ENCODE measurements at places on chromosomes 3 and 15.

DNA sequence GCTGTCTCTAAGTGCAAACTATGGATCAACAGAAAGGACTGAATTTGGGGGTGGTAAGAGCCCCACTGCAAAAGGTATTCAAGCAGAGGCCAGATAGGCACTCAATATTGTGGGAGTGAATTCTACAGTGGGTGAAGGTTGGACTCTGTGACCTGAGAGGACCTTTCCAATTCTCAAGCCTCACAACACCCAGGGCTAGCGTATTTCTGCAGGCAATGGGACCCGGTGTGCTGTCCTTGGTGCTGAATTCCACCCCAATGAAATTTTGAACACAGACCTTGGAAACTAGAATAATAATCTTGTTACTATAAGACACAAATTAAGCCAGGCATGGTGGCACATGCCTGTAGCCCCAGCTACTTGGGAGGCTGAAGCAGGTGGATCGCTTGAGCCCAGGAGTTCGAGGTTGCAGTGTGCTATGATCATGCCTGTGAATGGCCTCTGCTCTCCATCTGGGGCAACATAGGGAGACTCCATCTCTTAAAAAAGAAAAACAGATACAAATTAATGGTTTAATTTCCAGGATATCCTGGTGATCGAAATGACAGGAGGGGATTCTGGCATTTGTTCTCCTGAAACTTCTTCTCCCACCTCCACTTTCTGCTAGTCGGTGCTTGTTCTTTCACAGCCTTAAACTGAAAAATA, 135.4 kb downstream of the RAB11A start:
- no peak for DNase-seq

DNA sequence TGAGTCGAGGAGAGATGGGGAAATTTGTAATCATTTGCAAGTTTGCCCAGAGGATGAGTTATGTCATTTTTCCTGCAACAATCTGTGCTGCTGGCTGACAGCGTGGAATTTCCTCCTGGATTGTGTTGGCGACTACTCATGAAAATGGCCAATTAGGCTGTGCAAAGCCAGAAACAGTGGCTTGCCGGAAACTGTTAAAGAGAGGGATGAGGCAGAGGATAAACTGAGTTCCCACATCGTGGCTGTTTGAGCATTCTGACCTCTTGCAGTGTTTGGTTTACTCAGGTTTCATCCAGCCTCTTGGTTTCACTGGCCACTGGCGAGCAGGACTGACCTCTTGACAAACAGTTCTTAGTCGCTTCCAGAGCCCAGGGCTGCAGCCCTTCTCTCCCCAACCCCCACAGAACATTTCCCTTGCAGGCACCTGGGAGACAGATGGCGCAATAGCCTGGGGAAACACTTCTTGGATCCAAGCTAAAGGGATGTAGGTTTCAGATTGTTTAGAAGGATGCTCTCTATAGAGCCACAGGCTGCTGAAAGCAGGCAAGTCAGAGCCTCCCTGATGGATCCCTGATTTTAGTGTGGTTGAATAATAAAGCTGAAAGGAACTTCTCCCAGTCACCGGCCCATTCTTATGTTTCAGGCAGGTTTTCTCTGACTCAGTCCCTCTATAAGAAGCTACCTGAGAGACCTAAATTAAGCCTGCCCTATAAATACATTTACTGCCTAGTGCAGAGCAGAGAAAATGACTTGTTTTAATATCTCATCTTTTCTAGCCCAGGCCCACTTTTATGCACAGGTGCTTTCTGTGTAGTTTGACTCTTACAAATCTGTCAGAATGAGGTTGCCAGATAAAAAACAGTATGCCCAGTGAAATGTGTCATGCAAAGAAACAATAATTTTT, 92.8 kb upstream of the UBE2E1 start:
- no peak for DNase-seq

- no peak for DNase-seq
Measured at GRCh38 chr3:122942239-122942638, 85.3 kb downstream of the SEMA5B start.

GRCh38 chr15:78242128-78242527, 7.8 kb upstream of the ACSBG1 start:
- DNase-seq, result no peak

DNA sequence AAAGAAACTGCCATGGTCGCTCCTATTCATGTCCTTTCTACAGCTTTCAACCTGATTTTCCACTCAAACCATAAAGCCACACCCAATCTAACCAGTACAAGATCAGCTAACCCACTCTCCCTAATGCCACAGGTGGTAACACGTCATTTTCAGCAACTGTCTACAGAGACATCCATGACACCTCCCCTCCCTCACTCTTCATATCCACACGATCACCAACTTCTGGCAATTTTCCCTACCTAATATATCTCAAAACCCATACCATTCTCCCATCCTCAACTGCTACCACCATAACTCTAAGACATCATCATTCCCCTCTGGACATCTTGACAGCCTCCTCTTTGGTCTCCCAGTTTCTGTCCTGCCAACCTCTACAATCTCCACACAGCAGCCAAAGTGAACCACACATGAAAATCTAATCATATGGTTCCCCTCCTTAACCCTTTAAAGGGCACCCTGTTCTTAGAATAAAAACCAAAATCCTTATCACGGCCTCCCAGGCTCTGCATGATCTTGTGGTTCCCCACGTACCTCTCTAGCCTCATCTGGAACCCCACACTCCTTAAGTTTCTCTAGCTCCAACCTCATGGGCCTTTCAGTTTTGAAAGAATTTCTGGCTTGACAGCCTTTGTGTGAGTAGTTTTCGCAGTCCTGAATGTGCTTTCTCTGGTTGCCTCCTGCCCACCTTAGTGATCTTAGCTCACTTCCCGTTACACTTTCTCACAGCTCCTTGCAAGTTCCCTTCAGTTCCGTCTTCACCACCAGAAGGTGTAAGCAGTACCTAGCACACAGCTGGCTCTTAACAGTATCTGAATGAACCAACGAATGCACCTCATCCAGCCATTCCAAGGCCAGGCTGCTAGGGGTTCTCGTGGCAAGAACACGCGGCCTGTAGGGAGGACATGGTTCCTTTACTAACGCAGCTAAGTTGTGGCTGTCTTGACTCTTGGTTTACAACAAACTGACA, 33.4 kb downstream of the SPINK8 start:
- DNase-seq, result no peak

GRCh38 chr3:42367903-42368302, 42.5 kb downstream of the LYZL4 start:
- no peak for DNase-seq

DNA sequence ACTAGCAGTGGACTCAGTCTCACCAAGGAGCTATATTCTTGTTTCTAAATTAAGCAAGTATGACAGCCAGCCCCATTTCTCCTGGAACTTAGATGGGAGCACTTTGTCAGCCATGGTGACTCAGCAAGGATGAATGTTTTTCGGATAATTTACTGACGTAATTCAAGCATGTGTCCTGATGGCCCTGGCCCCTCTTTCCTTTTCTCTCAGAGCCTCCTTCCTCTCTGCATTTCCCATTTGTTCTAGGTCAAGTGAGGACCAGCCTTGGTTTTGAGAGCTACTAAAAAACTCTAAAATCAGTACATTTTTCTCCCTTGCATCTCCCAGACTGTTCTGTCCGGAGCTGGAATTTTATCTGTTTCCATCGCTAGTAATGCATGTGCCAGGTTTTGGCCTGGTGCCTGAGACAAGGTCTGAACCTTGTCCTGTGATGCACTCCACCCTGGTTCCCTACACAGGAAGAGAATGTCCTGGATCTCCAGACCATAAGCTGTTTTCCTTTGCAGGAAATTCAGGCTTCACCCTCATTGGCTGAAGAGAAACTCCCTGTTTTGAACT, 256.6 kb upstream of the ROPN1 start:
- DNase-seq, result no peak

DNA sequence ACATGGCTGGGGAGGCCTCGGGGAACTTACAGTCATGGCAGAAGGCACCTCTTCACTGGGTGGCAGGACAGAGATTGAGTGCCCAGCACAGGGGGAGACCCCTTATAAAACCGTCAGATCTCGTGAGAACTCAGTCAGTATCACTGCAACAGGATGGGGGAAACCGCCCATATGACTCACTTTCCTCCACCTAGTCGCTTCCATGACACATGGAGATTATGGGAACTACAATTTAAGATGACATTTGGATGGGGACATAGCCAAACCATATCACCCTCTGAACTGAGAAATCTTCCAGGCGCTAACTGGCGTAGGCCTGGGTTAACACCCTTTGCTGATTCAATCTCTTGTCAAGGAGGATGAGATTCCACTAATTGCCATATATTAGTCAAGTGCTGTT, 392.3 kb downstream of the FEZF2 start:
- no peak for DNase-seq

DNA sequence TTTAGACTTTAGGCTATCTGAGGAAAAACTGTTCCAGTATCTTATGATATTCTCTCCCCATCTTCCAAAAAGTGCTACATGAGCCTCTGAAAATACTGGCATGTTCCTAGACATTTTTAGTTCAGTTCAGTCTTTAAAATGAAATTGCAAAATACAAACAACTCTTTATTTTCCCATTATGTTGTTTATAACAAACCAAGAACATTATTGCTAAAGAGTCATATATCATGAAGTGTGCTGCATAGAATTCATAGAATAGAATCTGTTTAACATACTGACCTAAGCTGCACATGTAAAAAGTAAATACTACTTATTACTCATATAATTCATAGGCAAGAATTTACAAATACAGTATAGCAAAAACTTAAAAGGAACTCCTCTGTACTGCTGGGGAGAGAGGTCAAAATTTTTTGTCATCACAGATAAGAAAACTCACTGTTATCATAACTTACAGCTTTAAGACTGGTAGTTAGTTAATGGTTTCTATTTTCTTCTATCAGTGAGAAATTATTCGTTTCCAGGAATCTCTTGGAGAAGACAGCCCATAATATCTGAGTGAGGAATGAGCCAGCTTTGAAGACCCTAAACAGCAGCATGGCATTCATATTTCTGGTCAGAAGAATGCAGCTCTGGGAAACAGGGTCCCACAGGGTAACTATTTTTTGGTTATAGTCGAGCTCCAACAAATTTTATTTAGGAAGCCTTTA, 32.2 kb downstream of the FILIP1L start:
- DNase-seq, result no peak

- DNase-seq, result no peak
Measured at GRCh38 chr3:15010664-15011063, 54.5 kb downstream of the MRPS25 start.

GRCh38 chr15:67098768-67099282, 33.4 kb downstream of the SMAD3 start:
- no peak for DNase-seq

DNA sequence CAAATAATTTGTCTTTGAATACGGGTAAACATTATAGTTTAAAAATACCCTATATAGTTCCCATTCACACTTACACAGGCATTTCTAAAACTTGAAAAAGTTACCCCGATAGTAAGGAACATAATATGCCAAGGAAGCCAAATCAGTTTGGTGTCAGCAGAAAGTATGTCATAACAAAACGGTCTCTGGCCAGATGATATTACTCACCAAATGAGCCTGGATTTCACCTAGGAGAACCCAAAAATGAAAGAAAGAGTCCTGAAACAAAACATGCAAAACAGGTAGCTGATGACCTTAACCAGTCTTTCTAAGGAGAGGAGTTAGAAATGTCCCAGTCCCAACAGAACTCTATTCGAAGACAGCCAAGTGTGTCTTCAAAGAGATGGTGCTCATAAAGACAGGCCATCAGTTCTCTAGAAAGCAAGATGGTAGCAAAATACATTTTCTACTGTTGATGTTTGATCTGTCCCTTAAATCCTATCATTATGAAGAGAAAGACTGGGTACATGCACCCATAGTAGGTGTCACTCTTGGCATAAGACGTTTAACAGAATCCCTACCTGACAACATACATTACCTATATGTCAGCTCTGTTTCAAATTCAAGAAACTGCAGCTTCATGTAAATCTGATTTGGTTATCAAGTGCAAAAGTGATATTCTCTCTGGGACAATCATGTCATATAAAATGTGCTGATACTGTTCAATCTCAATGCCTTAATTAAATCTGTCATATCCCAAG, 942.5 kb downstream of the ROBO1 start:
- DNase-seq, result no peak

DNA sequence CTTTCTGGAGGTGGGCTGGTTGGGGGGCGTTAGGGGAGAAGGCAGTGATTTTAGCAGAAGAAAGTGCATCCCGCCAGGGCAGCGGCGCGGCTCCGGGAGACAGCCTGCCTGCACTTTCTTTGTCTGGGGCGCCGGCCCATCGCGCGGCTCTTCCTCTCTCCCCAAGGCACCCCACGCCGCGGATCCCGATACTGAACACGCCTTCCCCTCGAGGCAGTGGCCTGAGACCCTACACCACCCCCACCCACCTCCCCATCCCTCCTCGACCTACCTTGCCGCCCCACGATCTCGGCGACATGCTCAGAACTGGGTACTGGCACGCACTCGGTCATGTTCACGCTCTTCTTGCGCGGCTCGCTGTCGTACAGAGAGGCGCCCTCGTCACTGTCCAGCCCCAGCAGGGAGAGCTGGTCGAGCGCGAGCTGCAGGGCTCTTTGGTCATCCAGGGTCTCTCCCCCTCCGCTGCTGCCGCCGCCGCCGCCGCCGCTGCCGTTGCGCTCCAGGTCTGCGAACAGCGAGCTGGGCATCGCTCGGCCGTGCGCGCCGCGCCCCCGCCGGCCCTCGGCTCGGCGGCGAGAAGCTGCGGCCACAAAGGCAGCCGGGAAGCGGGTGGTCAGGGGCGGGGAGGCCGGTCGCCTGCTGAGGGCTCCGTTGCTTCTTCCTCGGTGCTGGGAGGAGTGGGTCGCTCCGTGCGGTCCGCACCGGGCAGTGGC, 483 bp downstream of the MEX3B start:
- DNase-seq, result no peak

DNA sequence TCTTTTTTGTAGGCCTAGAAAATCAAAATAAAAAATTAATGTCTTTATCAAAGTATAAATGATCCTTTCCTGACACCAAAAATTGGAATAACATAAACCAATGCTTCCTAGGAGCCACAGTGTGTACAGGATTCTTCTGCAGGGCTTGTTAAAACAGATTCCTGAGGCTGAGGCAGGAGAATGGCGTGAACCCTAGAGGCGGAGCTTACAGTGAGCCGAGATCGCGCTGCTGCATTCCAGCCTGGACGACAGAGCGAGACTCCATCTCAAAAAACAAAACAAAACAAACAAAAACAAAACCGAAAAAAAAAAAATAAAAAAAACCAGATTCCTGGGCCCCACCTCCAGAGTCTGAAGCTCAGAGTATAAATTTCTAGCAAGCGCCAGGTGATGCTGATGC, 78.0 kb downstream of the PEX5L start:
- no peak for DNase-seq

DNA sequence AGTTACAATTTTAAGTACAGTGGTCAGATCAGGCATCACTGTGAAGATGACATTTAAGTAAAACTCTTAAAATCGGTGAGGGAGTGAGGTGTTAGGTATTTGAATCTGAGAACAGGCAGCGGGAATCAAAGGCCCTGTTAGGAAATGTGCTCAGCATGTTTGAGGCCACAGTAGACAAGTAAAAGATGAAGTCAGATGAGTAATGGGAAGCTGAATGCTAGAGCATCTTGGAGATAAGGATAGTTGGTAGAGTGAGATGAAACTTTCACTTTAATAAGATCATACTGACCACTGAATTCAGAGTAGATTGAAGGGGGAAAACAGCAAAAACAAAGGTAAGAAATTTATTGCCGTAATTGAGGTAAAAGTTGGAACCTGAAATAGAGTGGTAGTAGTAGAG, 61.6 kb downstream of the DCBLD2 start:
- no peak for DNase-seq

Data from stimulated activated CD4-positive, alpha-beta T cell treated with anti-CD3 and anti-CD28 coated beads, Interleukin-1b, Interleukin-23, amount 100 ng/mL, for 24 hours (primary cell).